ENCODE measurements at places on chromosomes 5 and 9. TPM values are rescaled to one million over a fixed set of nuclear protein-coding genes. Genes with fewer than 3 reads are reported as not detected.

GRCh38 chr9:98290411-98290810 is 35.0 kb upstream of the TBC1D2 start:
- no peak overlapping the region for H3K4me3 ChIP-seq
- H3K36me3 ChIP-seq = no peaks in the 10 kb centered on the region
- no peaks in the 10 kb centered on the region for H3K27me3 ChIP-seq
- no peaks in the 10 kb centered on the region for H3K4me1 ChIP-seq

Gene PCDHGB3
- total RNA-seq = 5.5 TPM

DNA sequence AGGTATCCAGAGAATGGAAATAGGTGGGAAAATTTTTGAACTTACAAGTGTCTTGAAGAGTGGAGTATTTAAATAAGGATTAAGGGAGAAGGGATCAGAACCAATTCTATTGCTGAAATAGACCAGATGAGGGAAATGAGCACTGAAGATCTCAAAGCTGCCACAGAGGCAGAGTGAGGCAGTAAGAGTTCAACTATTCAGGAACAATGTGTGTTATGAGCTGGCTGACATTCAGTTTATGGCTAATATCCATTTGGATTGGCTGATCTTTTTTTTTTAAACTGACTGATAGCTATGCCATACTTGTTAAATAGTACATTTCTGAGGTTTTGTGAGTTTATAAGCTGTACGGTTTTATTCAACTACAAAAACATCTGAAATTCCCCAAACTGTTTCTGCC is 95.3 kb upstream of the GNA14 start:
- peaks cover 9% of the 10 kb centered on the region for H3K4me1 ChIP-seq
- no peak for DNase-seq
- H3K4me3 ChIP-seq = no peak overlapping the region
- H3K27me3 ChIP-seq = no peaks in the 10 kb centered on the region
- no peaks in the 10 kb centered on the region for H3K36me3 ChIP-seq
- no peak overlapping the region for H3K27ac ChIP-seq

GRCh38 chr9:81492710-81493447 is 196.5 kb downstream of the TLE1 start:
- no peak overlapping the region for H3K27ac ChIP-seq
- H3K36me3 ChIP-seq = no peaks in the 10 kb centered on the region
- no peaks in the 10 kb centered on the region for H3K27me3 ChIP-seq
- no peak overlapping the region for H3K4me3 ChIP-seq
- no peaks in the 10 kb centered on the region for H3K4me1 ChIP-seq

GRCh38 chr5:73218552-73219171 is 45.7 kb downstream of the TMEM174 start:
- DNase-seq = no peak
- H3K36me3 ChIP-seq = no peaks in the 10 kb centered on the region
- no peak overlapping the region for H3K27ac ChIP-seq
- peaks cover 10% of the 10 kb centered on the region for H3K27me3 ChIP-seq
- H3K4me1 ChIP-seq = no peaks in the 10 kb centered on the region

DNA sequence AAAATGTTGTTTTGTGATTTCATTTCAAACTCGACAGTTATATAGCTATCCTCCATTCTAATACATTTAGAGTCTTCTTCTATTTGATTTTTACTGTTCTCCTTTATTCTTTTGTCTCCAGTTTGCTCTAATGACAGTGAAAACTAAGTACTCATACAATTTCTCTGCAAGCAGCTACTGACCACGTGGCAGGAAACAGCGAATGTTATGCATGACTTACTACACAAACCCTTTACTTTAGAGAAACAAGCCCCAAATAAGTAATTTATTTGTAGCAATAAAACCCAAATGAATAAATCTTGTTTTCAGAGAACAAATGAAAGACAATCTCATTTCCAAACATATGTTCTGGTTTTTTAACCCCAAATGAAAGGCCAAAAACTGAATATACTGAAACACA is 41.9 kb downstream of the CDH6 start:
- no peak overlapping the region for H3K4me3 ChIP-seq
- no peaks in the 10 kb centered on the region for H3K4me1 ChIP-seq
- no peak for DNase-seq
- no peak overlapping the region for H3K27ac ChIP-seq

GRCh38 chr5:61604076-61605025 is 272.3 kb downstream of the ZSWIM6 start:
- H3K4me3 ChIP-seq = no peak overlapping the region
- no peaks in the 10 kb centered on the region for H3K27me3 ChIP-seq
- DNase-seq = peak; percentile 76
- H3K36me3 ChIP-seq = no peaks in the 10 kb centered on the region
- H3K4me1 ChIP-seq = peaks cover 24% of the 10 kb centered on the region
- H3K27ac ChIP-seq = no peak overlapping the region

Data from thyroid gland (tissue), 4 donors.